ENCODE measurements at places on chromosomes 4 and X. TPM values are rescaled to one million over a fixed set of nuclear protein-coding genes. Genes with fewer than 3 reads are reported as not detected.

- no peak for DNase-seq
Observed at GRCh38 chrX:140172401-140172800, 207.1 kb upstream of the CXorf66 start.

The JAKMIP1 gene
- total RNA-seq, result not detected

The DUX4 gene
- total RNA-seq, result not detected

The PRSS12 gene
- 113 TPM for total RNA-seq

DNA sequence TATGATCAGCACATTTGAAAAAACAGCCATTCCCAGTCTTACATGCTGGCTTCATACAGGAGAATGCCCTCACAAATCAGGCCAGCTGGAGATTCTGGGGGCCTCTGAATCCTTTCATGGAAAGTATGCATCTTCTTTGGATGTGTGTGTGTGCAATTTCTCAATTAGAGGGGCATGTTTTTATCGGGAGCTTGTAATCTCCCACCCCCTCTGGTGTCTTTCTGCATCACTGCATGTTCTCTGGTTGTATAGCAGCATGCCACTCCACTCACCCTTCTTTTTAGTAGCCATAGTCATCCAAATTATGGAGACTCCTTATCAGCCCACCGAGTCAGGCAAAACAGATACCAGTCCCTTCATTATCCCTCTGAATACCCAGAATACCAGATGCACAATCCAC is 282.2 kb upstream of the SLIT2 start:
- DNase-seq, result no peak

The DGKQ gene
- 6.7 TPM for total RNA-seq

The MAGEA12 gene
- total RNA-seq, result not detected

The NOX1 gene
- not detected for total RNA-seq

- no peak for DNase-seq
Observed at GRCh38 chrX:103817502-103817901, 14.6 kb downstream of the RAB9B start.

The PAGE2B gene
- not detected for total RNA-seq

DNA sequence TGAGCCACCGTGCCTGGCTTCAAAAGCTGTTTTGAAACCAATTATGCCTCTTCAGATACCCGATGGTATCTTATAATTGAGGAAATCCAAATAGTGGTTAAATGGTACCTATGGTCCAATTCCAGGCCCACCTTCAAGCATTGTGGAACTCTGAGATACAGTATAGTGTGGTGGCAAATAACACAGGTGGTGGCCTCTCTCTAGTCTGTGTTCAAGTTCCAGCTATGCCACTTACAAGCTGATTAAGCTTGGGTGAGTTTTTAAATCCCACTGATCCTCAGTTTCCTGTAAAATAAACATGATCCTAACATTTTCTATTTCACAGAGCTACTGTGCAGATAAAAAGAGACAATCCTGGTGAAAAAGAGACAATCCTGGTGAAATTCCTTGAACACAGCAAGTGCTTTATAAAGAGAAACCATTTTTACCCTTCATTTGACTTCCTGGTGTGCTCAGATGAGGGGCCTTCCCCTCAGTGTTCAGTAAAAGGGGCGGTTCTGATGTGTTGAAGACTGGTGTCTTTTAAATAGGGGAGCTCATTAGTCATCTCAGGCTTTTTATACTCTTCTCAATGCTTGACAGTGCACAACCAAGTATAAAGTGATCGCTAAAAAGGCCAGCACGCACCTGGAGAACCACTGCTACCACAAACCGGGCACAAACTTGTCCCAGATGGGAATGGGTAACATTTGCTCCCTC is 30.8 kb upstream of the CD40LG start:
- DNase-seq, result no peak

Measured in MG63 (cell line).